ENCODE measurements at places on chromosomes 16 and 17. TPM values are rescaled to one million over a fixed set of nuclear protein-coding genes. Genes with fewer than 3 reads are reported as not detected.

DNA sequence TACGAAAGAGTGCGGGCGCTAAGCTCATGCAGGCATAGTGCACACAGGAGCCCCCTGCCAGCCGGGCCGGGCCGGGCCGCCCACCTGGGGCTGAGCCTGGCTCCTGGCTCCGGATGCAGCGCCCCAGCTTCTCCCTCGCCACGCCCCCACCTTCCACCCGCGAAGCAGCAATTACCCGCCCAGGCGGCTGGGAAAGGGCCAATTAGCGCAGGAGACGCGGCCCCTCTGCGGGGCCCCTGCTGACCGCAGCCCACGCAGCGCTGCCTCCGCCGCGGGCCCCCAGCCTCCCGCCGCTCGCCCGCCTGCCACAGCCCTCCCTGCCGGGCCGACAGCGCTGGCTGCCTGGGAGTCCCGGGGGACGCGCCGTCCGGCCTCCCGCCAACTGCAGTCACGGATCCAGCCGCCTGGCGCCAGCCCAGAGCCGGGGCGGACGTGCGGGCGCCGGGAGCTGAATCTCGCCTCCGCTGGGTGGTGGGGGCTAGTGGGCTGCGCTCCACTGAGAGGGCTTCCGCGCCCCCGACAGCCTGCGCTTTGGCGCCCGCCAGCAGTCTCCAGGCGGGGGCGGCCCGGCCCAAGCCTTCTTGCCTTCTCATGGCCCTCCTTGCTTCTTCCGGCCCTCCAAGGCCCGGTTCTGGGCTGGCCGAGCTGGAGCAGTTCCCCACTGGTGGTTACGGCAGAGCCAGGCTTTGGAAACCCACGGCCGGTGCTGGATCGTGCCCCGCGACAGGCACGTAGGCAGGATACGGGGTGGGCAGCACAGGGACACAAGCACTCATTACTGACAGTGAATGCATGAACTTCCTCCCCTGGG is 14.9 kb upstream of the CBFB start:
- DNase-seq, result peak; percentile 63

- no peak for DNase-seq
Observed at GRCh38 chr16:52967744-52968143, 85.0 kb downstream of the CHD9NB start.

Gene SLC16A5
- 0.33 TPM for total RNA-seq

GRCh38 chr16:48546774-48547173 is 63.2 kb downstream of the N4BP1 start:
- DNase-seq, result no peak

Gene CCDC200
- not detected for total RNA-seq

Gene CCL8
- total RNA-seq, result not detected

DNA sequence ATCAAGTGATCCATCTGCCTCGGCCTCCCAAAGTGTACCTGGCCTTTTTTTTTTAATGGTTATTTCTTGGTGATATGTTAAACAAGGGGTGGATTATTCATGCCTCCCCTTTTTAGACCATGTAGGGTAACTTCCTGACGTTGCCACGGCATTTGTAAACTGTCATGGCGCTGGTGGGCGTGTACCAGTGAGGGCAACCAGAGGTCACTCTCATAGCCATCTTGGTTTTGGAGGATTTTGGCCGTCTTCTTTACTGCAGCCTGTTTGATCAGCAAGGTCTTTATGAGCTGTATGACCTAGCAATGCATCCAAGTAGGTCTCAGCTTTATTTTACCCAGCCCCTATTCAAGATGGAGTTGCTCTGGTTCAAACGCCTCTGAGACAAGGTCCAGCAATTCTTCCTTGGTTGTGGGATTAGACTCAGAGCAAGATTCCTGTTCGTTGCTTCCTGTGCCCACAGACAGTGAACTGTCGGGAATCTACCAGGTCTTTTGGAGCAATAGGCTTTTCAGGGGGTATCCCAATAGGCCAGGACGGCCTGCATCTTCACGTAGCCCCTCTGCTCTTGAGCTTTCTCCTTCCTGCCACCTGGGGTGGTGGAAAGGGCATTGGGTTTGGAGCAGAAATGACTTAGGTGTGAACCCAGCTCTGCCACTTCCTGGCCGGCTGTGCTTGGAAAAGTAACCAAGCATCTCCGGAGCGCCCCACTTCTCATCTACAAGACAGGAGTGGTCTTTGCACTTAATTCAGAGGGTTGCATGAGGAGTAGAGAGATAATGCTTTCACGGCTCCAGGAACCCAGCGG is 52.9 kb upstream of the SEC14L1 start:
- no peak for DNase-seq

Gene LRRC59
- 365 TPM for total RNA-seq

DNA sequence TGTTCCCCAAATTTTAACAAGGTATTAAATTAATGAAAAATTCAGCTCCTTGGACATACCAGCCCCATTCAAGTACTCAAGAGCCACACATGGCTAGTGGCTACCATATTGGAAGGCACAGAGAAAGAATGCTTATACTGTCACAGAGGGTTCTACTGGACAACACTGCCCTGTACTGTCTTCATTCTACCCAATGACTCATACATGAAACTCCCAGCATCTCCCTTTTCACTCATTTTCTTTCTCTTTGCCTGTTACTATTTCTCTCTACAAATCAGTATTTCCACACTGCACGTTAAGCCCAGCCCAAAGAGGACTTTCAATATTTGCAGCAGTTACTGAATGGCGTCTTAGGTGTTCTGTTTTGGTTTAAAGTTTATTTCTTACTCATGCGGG is 72.1 kb upstream of the RCVRN start:
- no peak for DNase-seq

- no peak for DNase-seq
Observed at GRCh38 chr16:30837904-30838303, 50.9 kb upstream of the ZNF629 start.

- DNase-seq, result no peak
Observed at GRCh38 chr16:11783319-11784037, 13.6 kb downstream of the ZC3H7A start.

Gene CDC6
- 111 TPM for total RNA-seq

- no peak for DNase-seq
Observed at GRCh38 chr17:21300601-21301571, 16.4 kb downstream of the MAP2K3 start.

DNA sequence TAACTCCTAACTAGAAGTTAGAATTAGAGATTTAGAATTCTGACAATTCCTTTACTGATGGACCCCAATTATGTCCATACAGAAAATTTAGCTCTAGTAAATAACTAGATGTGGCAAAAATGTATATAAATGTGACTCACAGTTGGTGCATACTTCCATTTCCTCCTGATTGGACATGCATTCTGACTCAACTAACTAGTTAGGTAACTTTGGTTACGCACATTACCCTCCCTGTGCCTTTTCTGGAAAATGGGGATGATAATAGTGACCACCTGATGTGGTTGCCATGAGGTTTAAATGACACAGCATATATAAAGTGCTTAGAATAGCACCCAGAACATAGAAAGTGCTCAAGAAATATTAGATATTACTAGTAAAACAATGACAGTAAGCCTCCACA is 550.0 kb upstream of the SALL1 start:
- no peak for DNase-seq

DNA sequence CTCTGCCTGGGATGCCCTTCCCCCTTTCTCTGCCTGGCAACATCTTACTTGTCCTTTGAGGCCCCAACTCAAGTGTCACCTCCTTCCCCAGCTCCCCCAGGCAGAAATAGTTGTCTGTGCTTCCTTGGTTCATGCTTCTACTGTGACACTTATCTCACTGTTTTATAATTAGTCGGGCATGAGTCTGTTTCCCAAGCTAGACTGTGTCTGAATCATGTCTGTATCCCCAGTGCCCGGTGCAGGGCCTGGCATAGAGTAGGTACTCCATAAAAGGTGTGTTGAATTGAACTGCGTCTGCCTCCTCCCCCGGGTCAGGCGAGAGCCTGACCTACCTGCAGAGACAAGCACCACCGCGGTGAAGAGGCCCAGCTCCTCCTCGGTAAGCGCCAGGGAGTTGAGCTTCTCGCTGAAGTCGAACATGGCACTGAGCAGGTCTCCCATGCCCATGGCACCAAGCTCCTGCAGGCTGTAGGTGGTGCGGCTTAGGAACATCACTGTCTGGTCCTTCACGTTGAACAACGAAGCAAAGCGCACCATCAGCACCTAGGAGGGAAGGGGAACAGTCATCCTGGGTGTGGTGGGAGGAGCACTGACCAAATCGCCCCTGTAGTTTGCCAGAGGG is 6.7 kb downstream of the NR1D1 start:
- no peak for DNase-seq

Gene TRPV3
- total RNA-seq, result 0.07 TPM

GRCh38 chr16:86367291-86368072 is 142.8 kb upstream of the FOXF1 start:
- DNase-seq, result no peak

GRCh38 chr17:74203439-74204240 is at the start of gene RPL38:
RPL38 (plus strand) TSS chr17:74203678; CDS start chr17:74203956, 278 bp downstream.
- DNase-seq, result peak; percentile 95

DNA sequence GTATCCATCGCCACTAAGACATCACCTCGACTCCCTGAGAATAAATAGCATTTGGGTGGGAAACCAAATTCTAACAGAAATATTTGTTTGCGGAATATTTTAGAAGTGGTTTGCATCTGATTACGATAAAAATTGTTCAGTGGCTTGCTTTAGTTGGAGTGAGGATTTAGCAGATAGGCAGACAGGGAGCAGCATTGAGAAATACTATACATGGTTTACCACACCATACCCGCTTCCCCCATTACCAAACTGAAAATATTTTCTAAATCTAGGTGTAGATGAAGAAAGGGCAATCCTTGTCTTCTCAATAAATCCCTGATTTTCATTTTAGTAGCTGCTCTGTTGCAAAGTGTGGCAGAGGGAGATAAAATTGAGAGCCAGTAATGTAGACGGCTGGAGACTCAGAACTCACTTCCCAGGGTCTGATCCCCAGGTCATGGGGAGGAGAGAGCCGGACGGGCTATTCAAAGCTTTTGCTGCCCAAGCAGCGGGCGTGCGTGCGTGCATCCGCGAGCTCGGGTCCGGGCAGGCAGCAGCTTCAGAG is 808 bp upstream of the BAHCC1 start:
- DNase-seq, result no peak

DNA sequence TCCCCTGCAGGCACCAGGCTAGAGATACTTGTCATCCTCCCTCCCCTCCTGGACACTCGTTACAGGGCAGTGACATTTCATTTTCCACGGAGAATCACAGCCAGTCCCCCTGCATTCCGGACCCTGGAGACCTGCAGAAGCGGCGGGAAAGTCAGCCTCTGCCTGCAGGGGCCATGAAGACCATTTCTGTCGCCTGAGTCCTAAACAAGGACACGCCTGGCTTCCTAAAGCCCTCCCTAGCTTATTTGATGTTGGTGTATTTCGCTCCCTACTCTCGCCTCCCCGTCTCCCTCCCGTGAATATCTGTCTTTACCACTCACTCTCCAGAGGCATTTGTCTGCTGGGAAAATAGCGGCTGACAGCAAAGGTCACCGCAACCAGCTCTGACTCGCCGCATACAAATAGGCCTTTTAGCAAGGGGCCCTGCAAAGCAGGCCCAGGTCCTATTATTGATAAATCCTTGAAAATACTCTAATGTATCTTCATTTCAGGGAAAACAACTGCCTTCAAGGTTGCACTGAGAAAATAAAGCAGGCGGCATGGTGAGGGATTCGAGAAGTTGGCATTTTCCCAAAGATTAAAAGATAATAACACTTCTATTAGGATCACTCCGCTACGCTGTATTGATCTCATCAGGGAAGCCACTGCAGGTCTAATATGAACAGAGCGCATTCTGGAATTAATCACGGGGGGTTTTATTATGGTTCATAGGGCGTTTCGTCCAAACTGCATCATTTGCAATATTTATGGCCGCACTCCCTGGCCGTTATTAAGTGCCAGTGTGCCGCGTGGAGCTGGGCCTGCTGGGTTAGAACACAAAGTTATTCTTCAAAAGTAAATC is 447.1 kb upstream of the CDH5 start:
- no peak for DNase-seq

Gene GP1BA
- not detected for total RNA-seq

Gene G6PC1
- total RNA-seq, result not detected

GRCh38 chr17:77829843-77830799 is 128.4 kb upstream of the TNRC6C start:
- DNase-seq, result peak; percentile 83

DNA sequence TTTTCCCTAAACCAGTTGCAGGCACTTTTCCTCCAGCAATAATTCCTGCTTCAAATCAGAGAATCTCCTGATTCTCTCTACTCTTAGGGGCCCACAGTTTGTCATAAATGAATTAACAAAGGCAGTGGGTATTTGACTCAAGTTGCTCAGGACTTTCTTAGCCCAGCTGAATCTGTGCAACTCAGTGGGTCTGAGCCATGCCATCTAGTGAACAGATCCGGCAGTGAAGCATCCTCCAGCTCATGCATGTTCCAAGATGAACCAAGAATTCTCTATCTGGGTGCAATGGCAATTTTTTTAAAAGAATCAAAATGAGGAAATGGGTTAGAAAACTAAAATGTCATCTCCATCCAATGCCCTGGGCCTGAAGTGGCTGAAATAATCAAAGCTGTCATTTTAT is 575.2 kb upstream of the CDH11 start:
- DNase-seq, result no peak

GRCh38 chr17:46742565-46743270 is 75.8 kb downstream of the WNT3 start:
- peak; percentile 95 for DNase-seq

GRCh38 chr16:15518381-15519351 is 84.3 kb downstream of the BMERB1 start:
- peak; percentile 40 for DNase-seq

Gene ATP2A1
- total RNA-seq, result 0.10 TPM

DNA sequence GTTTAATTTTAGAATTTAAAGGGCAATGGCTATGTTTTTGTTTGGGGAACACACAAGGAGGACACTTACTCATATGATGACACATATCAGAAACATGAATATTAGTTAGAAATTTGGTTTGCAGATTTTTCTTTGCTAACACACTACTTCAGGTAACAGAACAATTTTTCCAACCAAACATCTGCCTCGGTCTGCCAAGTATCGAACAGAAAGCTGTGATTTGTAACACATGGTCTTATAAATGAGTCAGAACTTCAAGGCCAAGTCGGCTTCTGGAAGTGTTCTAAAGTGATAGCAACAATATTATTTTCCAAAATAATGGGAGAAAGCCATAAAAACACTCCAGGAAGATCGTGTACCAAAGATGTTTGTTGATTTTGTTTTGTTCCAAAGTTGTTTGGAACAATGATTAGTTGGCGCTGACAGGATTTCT is 75.9 kb upstream of the PMFBP1 start:
- no peak for DNase-seq

Gene TANC2
- total RNA-seq, result 1.8 TPM

GRCh38 chr16:66924527-66925321 is 611 bp downstream of the RRAD start:
- DNase-seq, result peak; percentile 33

DNA sequence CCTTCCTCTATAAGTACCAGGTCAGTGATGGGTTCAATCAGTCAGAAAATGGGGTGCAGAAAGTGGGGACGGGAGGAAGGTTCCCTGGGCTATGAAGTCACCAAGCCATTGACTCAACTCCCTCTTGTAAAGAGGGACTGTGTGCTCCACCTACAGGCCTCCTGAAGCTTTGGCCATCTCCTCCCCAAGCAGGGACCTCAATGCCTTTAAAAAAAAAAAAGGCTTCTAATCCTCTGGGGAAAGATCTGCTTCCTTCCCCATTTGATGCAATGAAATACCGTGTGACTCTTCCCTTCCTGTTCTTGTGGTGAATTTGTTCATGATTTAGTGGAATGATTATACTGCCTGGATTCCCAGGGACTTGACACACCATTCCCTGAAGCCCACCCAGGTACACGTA is 30.8 kb downstream of the VWA3A start:
- no peak for DNase-seq

Measured in MG63 (cell line).